ENCODE measurements at places on chromosomes 7 and 10.

- DNase-seq: no peak
Measured at GRCh38 chr7:110601710-110602109, 489.2 kb upstream of the LRRN3 start.

- no peak for DNase-seq
Measured at GRCh38 chr10:126670056-126670894, at the start of gene C10orf90. C10orf90 (minus strand) TSS chr10:126670693; CDS start chr10:126670480, 213 bp downstream.

DNA sequence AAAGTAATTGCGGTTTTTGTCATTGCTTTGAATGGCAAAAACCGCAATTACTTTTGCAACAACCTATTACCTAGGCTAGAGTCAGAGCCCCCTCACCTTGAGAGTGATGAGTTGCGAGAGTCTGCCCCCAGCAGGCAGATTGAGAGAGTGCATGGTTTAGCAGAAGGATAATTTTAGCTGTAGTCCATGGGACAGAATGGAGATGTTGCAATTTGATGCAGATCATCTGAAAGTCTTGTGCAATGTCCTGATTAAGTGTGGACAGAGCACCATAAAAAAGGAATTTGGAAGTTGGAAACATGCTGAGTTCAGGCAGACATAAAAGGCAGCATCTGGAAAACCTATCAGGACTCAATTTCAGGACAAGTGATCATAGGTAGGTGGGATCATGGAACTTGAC lies 48.7 kb downstream of the GPR141 start:
- DNase-seq: peak; percentile 20

DNA sequence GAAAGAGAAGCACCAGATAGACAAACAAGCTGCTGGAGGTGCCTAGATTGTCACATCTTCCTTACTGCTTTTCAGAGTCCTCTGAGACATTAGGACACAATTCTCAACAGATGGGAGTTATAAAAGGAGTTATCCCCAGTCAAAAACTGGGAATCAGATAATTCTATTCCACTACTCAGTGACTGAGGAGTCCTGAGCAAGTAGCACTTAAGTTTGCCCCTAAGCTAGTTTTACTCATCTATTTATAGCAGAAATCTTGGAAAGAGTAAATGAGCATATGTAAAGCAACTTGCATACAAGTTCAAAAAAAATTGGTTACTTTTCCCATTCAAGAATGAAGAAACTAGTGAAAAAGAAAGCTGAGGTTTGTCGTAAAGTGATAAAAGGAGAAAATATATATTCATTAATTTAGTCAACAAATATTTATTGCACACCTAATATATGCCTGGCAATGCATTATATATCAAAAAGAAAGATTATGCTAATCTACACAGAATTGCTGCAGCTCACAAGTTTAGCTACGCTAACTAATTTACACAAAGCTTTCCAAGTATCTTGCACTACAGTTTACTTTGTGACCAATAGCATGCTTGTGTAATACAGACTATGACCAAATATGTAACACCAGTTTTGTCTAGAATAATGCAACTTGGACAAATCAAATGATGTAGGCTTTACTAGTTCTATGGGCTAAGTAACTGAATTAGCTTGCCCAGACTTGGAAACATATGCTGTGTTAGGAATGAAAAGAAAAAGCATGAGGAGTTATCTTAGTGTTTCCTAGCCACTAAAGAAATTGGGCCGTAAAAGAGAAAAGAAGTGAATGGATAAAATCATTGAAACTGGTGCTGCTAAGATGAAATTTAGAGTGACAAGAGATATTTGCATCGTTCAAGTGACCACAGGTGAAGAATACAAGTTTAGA lies 106.3 kb downstream of the GRM3 start:
- no peak for DNase-seq

- DNase-seq: no peak
Measured at GRCh38 chr7:101722247-101722646, 93.2 kb upstream of the MYL10 start.

DNA sequence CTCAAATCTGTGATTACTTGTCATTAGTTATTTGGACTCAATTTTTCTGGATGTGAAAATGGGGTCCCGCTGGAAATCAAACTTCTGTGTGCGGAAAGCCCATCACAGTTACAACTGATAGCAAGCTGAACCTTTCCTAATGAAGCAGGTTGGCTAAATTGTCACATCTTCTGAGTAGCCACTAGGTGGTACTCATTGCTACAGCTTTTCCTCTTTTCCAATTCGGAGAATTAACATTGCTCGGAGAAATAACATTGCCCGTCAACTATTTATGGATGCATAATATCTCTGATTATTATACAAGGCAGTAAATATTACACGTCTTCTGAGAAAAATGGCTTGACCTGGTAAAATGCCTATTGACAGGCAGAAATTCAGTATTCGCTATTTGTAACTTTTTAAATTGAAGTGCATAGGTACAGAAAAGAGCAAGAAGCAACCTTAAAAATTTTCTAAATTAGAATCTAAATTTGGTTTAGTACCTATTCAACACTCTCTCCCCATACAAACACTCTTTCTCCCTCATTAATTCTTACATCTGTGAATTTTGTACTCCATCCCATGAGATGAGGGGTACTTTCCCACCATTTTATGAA lies 17.3 kb upstream of the BLOC1S2 start:
- DNase-seq: no peak

- DNase-seq: no peak
Measured at GRCh38 chr7:134660242-134660785, 13.7 kb downstream of the BPGM start.

- peak; percentile 13 for DNase-seq
Measured at GRCh38 chr10:12201543-12201942, 5.6 kb downstream of the CDC123 start.

- no peak for DNase-seq
Measured at GRCh38 chr7:30155481-30155880, 20.7 kb downstream of the MTURN start.

GRCh38 chr7:80858141-80858903 lies 60.5 kb downstream of the SEMA3C start:
- no peak for DNase-seq

GRCh38 chr7:153151766-153152165 lies 392.2 kb downstream of the ACTR3B start:
- DNase-seq: no peak

DNA sequence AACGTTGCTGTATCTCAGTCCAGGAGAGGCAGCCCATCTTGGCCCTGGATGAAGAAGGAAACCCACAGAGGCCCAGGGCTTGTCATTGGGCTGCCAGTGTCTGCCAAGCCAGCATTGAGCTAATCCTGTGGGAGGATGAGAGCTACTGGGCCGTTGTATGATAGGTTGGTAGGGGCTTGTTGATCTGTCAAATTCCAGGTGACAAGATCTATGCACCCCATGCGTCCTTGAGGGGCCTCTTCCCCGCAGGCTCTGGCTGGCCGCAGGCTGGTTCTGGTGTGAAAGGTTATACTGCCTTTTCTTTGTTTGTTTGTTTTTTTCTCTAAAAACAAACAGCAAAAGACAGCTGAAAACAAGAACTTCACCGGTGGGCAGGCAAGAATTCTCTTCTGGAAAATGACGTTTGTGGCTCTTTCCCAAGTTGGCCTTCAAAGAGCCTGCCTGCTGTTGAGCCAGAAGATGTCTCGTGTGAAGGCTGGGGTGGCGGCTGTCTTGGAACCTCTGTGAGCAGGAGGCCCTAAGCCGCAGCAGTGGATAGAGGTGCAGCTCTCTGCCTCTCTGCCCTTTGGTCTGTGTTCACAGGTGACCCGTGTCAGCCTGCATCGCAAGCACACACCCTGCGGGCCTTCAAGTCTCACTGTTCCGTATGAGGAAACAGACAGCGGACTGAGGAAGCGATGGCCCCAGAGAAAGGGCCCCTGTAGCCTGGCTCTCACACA lies 23.3 kb downstream of the CYP17A1 start:
- no peak for DNase-seq

- DNase-seq: no peak
Measured at GRCh38 chr10:78609976-78610375, 458.8 kb upstream of the ZMIZ1 start.

DNA sequence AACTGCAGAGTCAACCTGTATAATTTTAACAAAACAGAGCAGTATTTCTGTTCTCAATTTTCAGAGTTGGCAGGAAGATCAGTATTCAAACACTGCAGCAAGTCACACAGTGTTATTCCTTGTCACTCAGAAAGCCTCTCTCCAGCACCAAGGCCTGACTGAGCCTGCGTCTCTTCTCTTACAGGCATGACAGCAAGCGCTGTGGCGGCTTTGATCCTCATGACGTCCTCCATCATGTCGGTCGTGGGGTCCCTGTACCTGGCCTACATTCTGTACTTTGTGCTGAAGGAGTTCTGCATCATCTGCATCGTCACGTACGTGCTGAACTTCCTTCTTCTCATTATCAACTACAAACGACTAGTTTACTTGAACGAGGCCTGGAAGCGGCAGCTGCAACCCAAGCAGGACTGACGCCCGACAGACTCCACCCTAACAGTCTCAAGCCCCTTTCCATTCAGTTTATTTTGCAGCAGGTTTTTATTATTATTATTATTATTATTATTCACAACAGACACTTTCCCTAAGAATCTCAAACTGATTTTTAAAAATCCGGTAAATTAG lies 28.0 kb downstream of the GUSB start:
- DNase-seq: no peak

- DNase-seq: no peak
Measured at GRCh38 chr10:104301907-104302690, 33.1 kb downstream of the GSTO2 start.

- DNase-seq: no peak
Measured at GRCh38 chr10:60914690-60915141, 29.3 kb downstream of the RHOBTB1 start.

- no peak for DNase-seq
Measured at GRCh38 chr10:35498693-35499092, 106.4 kb upstream of the GJD4 start.

DNA sequence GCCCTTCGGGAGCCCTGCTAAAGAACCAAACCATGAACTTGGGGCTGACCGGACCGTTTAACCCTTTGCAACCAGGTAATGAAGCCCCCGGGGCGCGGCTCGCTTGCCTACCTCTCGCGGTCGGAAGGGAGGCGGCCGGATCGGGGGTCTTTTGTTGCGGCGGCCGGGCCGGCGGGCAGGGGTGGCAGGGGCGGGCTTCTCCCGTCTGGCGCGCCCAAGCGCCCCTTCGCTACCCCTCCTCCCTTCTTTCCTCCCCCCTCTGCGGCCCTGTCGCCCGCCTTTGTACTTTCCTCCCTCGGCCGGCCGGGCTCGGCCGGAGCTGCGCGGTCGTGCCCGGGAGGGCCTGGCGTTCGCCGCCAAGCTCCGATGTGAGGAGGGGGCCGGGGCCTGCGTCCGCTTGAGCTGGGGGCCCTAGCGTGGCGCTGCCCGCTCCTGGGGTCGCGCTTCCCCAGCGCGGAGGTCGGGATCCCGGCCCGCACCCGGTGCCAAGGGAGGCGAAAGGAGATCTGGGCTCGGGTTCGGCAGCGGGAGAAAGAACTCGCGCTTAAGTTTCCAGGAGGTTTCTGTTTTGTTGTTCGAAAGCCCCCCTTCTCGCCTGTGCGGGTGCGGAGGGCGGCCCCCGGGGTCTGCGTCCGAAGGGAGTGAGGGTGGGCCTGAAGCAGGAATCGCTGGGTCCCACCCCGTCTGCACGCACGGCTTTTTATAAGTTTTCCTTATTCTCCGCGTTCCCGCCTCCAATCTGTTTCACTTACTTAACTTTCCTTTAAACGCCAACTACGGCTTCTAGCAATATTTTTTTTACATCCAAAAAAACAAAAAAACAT lies 436.8 kb upstream of the GALNT17 start:
- DNase-seq: no peak

DNA sequence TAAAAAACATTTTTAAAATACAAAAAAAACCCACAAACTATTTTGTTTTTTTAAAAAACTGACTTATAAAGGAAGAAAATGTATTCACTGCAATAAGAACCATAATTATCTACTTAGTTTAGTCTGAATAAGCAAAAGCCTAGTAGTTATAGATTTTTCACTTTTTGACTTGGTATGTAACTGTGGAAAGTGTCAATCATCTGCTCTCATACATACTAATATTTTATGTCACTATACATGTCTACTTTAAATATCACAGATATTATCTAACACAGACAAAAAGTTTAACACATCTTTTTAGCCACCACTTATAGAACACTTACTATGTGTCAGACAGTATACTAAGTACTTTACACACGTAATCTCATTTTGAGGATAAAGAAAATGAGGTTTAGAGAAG lies 3.2 kb upstream of the JMJD1C start:
- DNase-seq: no peak

DNA sequence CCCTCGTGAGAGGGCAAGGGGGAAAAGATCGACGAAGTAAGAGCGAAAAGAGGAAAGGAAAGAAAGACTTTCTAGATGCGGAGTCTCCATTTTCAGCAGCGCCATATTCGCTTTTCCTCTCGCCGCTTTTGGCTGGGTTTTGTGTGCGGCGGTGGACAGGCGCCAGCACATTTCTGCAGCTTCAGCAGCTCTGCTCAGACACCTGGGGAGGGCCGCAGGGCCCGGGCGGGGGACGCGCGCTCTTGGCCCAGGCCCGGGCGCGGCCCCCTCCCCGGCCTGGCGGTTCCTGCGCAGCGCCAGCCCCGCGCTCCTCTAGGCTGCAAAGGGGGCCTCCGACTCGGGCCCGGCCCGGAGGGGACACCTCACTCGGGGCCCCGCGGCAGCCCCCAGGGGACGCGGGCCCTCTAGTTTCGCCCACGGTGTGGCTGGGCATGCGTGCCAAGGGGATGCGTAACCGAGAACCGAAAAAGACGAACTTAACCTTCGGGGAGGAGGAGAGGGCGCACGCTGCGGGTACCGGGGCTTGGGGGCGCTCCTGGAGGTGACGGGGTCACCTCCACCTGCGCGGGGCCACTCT lies 34.5 kb upstream of the EBLN1 start:
- peak; percentile 72 for DNase-seq
